ENCODE measurements at places on chromosomes 4 and X.
A peak's percentile ranks its signal among the peaks of the same experiment; 100 is the strongest.

GRCh38 chr4:8861576-8862295 is 9.9 kb downstream of the HMX1 start:
- no peak for DNase-seq

- no peak for DNase-seq
Measured at GRCh38 chr4:14967982-14968381, 34.3 kb upstream of the CPEB2 start.

- no peak for DNase-seq
Measured at GRCh38 chr4:76984788-76985211, 35.2 kb downstream of the SEPTIN11 start.

GRCh38 chr4:99657798-99658197 is at the start of gene C4orf54:
Gene C4orf54, minus strand, starts transcription at chr4:99657828. Its CDS starts 3,180 bp downstream, at chr4:99654648.
- no peak for DNase-seq

- no peak for DNase-seq
Measured at GRCh38 chr4:3329887-3330286, 37.1 kb downstream of the RGS12 start.

- DNase-seq = no peak
Measured at GRCh38 chr4:115279330-115279729, 165.9 kb upstream of the NDST4 start.

DNA sequence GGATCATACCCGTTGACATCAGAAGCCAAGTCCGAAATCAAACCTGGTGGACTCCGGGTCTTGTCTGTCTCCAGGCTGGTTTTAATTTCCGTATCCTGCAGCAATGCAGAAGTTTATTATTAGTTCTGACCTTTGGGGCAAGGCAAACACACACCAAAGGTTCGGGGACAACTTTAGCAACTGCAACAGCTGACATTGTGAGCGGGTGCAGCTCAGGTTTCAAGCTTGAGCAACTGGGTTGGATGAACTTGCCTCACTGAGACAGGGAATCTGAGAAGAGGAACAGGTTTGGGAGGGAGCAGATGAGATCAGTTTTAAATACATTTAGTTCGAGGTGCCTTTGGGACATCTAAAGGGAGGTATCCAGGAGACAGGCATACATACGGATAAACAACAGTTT is 110.7 kb downstream of the GNL3L start:
- DNase-seq = no peak

- no peak for DNase-seq
Measured at GRCh38 chrX:4935401-4935800, 1222.0 kb upstream of the PRKX start.

- DNase-seq = no peak
Measured at GRCh38 chr4:38858097-38858420, 1.4 kb upstream of the TLR6 start.

GRCh38 chr4:15912961-15913630 is 25.4 kb downstream of the FGFBP1 start:
- no peak for DNase-seq

- DNase-seq = no peak
Measured at GRCh38 chr4:164039482-164039881, 545.0 kb downstream of the TMA16 start.

- no peak for DNase-seq
Measured at GRCh38 chrX:774536-774935, 143.9 kb downstream of the SHOX start.

- DNase-seq = peak; percentile 0
Measured at GRCh38 chrX:11558972-11559371, 106.7 kb downstream of the ARHGAP6 start.

- no peak for DNase-seq
Measured at GRCh38 chrX:8851231-8851886, 50.2 kb upstream of the FAM9A start.

DNA sequence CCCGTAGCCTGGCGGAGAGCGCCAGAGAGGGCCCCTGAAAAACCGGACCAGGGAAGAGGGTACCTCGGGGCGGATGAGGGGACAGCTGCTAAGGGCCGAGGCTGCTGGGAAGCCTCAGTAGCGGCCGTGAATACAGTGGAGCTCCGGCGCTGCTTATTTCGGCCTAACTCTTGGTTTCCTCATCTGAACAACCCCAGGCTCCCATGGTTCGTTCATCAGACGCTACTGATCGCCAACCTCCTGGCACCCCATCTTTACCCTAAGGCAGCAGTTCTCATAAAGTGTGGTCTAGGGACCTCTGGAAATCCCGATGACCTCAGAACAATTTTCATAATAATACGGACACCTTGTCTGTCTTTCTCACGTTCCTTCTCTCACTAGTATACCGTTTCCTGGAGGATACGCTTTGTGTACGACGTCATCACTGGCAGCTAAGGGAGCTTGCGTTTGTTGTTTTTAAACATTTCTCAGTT is 645 bp upstream of the RAB28 start:
- no peak for DNase-seq

DNA sequence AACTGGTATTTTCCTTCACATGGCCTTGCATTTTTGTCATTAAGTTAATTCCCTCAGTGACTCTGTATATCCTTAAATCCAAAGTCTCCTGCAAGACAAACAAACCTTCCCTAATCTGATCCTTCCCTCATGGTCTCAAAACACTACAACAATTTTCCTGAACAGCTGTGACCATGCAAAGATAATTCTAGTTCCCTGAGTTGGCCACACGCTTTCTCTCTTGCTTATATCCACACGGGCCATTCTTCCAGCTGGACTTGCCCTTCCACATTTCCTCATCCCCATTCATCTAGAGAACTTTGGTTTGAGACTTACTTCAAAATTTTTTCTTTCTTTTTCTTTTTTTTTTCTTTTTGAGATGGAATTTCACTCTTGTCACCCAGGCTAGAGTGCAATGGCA is 1590.7 kb downstream of the STIM2 start:
- no peak for DNase-seq

DNA sequence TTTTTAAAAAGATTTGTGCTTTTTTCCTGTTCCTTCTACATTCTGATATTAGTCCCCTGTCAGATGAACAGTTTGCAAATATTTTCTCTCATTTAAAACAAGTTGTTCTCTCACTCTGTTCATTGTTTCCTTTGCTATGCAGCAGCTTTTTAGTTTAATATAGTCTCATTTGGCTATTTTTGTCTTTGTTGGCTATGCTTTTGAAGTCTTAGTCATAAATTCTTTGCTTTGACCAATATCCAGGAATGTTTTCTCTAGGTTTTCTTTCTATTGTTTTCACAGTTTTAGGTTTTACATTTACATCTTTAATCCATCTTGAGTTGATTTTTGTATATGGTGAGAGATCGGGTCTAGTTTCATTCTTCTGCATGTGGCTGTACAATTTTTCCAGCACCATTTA is 136.8 kb downstream of the TET2 start:
- no peak for DNase-seq

- peak; percentile 20 for DNase-seq
Measured at GRCh38 chr4:4575284-4576211, 33.7 kb upstream of the STX18 start.

- DNase-seq = no peak
Measured at GRCh38 chrX:153776611-153777045, 4.2 kb upstream of the SRPK3 start.

DNA sequence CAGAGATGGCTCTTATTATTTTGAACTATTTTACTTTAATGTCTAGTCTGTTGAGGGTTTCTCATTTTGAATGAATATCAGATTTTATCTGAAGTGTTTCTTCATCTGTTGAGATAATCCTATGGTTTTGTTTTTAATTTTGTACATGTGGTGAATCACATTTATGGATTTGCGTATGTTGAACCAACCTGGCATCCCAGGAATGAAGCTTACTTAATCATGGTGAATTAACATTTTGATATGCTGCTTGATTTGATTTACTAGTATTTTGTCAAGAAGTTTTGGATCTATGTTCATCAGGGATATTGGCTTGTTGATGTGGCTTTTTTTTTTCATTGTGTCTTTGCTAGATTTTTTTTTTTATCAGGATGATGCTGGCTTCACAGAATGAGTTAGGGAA is 2390.9 kb downstream of the PCDH7 start:
- DNase-seq = no peak

DNA sequence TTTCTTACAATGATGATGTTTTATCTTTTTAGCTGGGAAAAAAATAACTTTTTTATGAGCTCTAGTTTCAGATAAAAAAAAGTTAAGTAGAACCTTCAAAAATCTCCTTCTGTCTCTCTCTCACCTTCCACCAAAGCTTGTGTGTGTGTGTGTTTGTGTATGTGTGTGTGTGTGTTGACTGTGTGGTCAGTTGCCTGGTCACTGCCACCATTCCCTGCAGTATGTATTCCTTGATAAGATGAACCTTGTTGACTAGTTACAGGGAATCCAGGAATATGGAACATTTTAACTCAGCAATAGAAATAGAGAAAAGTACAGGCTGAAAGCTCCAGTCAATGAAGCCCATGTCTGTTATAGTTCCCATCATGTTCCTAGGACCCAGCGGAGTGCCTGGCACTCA is 143.5 kb downstream of the CORIN start:
- DNase-seq = no peak

DNA sequence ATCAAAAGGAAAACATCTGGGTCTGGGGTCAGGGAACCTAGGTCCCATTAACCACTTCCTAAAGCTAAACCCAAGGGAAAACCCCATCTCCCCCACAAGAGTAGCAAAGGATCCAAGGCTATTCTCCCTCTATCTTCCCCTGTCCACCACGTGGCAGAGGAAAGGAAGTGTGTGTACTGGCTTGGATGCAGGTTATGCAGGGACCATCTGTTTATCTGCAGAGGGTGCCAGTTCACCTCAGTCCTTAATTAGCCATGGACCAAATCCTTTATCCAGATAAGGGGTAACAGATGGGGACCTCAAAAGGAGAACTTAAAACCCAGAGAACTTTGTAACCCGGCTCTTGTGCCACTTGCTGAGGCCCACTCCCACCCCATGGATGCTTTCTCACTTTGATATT is 135.3 kb downstream of the ZNF518B start:
- no peak for DNase-seq

DNA sequence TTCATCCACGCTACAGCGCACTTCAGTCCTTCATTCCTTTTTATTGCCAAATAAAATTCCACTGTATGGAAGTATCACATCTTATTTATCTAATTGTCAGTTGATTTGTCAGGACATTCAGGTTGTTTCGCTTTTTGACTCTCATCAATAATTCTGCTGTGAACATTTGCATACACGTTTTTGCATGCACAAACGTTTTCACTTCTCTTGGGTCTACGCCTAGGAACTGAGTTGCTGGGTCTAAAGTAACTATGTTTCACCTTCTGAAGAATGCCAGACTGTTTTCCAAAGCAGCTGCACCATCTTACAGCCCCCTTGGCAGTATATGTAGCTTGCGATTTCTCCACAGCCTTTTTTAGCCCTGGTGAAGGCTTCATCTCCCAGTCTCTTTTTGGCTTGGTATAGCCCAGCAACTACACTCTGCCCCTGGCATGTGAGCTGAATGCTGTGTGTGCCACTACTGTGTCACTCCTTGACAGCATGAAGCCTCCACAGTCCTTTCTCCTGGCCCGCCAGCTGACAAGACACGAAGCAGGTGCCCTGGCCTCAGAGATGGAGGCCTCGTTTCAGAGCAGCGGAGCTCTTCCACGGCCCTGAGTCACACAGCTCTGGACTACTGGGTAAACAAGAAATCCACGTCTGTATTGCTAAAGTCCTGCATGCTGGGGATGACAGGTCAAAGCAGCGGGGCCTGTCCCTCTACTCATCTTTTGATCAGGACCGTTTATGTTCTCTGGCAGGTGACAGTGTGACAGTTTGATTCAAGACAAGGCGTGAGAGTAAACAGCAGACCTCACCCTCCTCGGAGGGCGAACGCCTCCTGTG is 75.5 kb downstream of the NSUN7 start:
- no peak for DNase-seq

- no peak for DNase-seq
Measured at GRCh38 chr4:28310926-28311325, 1450.3 kb downstream of the STIM2 start.

DNA sequence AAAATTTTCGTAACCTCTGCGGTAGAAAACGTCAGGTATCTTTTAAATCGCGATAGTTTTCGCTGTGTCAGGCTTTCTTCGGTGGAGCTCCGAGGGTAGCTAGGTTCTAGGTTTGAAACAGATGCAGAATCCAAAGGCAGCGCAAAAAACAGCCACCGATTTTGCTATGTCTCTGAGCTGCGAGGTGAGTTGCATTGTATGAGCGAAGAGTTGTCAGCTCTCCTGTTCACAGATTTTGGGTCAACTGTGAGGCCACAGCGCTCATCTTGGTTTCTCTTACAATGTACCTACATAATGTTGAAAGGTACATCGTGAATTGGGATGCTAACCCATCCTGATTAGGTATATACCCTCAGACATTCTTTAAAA is 486 bp downstream of the CLCN3 start:
- no peak for DNase-seq

DNA sequence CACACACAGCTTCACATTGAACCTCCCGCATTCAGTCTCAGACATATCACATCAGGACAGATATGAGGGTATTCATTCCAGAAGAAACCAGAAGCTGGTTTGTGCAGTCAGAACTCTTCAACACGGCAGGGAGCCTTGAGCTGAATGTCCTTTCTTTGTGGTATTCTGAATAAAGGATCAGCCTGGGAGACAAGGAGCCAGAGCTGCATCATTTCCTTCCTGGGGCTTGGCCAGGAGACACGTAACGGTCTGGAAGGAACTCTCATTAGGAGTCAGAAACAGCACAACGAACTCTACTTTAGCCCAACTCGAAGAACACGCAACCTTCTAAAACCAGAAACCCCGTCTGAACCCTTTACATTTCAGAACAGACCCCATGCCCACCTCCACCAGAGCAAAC is 46.4 kb downstream of the KDR start:
- no peak for DNase-seq

- no peak for DNase-seq
Measured at GRCh38 chrX:110132450-110133114, 129.7 kb downstream of the TMEM164 start.

GRCh38 chrX:2618516-2618915 is 72.6 kb upstream of the CD99 start:
- DNase-seq = no peak

GRCh38 chr4:82217986-82218715 is 155.6 kb downstream of the HNRNPD start:
- no peak for DNase-seq

DNA sequence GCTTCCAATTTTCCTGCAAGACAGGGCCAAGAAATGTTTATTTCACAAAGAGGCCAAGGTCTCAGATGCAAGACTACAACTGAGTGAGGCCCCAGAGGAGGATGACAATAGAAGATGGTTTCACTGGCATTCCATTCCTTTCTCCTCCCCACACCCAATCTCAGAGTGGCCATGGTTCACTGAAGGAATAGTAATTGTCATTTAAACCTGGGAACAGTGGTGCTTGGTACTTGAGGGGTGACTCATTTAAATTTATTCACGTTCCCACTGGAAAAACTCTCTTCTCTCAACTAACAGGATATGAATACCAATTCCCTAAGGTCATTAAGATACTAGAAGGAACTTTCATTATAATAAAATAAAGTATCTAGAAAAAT is 35.3 kb upstream of the CXCL8 start:
- no peak for DNase-seq

DNA sequence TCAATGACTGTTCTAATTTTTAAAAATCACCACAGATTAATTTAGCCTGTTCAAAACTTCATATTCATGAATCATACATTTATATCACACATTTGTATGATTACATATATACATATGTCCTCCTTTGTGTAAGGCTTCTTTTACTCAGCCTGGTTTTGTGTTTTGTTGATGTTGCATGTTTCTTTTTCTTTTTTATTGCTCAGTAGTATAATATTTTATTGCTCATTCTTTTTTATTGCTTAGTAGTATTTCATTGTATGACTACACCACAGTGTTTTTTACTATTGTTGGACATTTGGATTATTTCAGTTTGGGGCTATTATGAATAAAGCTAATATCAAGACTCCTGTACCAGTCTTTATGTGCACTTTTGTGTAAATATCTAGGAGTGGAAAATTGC is 198.5 kb downstream of the RELL1 start:
- no peak for DNase-seq

- DNase-seq = no peak
Measured at GRCh38 chrX:102837847-102838246, 99.2 kb upstream of the RAB40AL start.
